NCI-H460 (cell line): ENCODE measurements at places on chromosomes 13 and 19. TPM values are rescaled to one million over a fixed set of nuclear protein-coding genes. Genes with fewer than 3 reads are reported as not detected.

The NFIX gene
- total RNA-seq, result 5.2 and 8.2 TPM in 2 replicates

The ZNF177 gene
- total RNA-seq, result 3.7 and 5.7 TPM in 2 replicates

The ZNF845 gene
- 7.4 and 8.8 TPM in 2 replicates for total RNA-seq

The SPTBN4 gene
- 0.82 and 2.8 TPM in 2 replicates for total RNA-seq
